ENCODE measurements at places on chromosomes 2 and 18.

DNA sequence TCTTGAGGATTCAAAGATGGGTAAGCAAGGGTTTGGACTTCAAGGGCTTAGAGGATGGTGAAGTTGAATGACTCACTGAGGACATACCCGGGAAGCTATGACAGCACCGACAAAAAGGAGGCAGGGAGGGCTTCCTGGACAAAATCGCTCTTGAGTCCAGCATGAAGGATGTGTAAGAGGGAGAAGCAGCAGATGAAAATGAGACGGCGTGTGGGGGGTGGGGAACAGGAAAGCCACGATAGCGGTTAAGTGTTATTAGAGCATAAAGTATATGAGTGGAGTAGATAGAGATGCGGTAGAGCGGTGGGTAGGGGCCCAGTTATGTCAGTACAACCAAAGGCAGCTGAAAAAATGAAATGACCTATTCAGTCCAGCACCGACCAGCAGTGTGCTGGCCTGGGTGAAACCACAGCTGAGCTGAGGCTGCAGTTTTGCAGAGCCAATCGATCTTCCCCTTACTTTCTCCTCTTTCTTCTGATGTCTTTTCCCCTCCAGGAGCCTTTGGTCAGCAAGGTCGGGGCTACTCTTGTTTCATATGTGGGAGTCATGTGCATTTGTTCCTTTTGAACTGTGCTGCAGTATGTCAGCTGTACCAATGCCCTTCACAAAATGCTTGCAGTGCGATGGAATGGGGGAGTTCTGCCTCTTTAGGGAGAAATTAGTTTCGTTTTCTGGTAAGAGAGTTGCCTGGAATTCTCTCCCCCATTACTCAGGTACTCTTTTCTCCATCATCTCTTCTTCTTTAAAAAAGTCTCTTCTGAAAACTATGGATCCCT, 2.0 kb upstream of the THUMPD2 start:
- DNase-seq = no peak

GRCh38 chr2:39243469-39244123, at the start of gene CDKL4:
Gene CDKL4 (minus strand): TSS chr2:39243970.
- no peak for DNase-seq

DNA sequence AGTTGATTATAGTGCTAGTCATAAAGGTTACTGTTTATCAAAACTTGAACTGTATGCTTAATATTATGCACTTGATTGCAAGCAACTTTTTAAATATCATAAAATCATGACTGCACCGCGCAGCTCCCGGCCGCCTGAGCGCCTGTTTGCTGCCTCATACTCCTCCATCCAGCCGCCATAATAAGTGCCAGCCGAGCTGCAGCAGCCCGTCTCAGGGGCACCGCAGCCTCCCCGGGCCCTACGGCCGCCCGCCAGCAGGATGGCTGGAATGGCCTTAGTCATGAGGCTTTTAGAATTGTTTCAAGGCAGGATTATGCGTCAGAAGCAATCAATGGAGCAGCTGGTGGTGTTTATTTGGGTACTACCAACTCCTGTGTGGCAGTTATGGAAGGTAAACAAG, 337.2 kb downstream of the PAX3 start:
- DNase-seq = no peak

- DNase-seq = no peak
Measured at GRCh38 chr2:160292225-160292624, 92.2 kb upstream of the ITGB6 start.

- no peak for DNase-seq
Measured at GRCh38 chr2:191245869-191246531, 796 bp downstream of the MYO1B start.

DNA sequence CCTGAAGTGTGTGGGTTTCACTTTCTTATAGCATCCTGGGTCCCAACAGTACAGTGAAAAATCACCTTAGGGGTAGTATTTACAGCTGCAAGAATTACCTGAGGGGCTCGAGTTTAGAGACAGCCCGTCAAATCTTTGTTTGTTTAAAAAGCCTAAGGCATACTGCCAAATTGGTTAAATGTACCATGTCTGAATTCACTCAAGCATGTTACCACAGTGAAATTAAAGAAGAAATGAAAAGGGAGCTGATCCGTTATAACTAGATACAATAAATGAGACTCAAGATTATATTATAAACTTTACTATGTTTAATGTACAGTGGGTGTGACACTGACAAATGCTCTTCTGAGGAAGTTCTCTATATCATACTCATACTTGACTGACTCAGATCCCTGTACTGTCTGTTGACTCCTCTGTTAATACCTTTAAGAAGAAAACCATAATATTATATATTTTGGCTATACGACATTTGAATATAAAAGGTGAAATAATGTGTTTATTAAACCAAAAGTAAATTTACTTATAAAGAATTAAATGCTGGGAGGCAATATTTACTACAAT, 107.3 kb downstream of the TMEFF2 start:
- no peak for DNase-seq

DNA sequence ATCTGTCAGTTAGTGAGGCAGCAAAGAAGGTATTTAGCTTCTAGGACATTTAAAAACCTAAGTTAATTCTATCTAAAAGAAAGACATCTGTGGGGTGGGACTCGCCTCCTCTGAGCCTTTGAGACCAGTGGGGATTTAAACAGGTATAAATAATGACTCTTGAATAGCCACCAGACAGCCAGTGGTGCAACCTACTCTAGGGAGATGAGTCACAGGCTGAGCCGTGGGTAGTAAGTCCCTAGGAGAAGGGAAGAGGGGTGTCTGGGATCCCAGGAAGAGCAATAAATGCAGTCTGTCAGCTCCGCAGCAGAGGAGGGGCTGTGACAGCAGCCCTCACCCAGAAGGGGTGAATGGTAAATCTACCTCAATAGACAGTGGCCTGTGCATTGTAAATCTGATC, 43.1 kb upstream of the GALNT3 start:
- no peak for DNase-seq

DNA sequence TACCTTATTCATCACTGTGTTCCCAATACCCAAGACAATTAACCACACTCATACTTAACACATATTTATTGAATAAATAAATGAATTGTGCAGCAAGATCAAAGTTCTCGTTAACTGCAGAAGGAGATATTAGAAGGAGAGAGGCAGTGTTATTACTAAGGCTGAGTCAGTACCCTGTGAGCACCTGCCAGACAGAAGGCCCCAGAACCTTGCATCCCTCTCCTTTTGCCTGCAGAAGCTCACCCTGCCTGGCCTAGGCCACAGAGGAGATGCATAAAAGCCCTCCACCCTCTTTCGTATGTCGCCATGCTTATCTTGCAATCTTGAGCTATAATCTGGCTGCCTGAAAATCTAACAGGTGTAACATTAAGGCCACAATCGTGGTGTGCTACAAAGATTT, 20.5 kb upstream of the RNF149 start:
- DNase-seq = no peak

DNA sequence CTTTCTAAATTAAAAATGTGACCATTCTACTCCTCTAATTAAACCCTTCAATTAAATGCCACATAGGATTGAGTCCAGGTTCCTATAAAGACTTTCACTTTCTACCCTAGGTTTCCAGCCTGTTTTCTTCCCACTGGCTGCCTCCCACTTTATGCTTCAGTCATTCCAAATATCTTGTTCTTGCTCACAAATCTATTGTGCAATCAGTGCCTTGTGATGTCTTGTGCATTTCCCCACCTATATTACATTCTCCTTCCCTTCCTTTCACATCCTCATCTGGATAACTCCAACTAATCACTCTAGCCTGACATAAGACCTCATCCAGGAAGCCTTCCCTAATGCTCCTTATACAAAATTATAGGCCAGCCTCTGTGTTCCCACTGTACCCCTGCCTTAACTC, 281.7 kb upstream of the LRATD1 start:
- no peak for DNase-seq

DNA sequence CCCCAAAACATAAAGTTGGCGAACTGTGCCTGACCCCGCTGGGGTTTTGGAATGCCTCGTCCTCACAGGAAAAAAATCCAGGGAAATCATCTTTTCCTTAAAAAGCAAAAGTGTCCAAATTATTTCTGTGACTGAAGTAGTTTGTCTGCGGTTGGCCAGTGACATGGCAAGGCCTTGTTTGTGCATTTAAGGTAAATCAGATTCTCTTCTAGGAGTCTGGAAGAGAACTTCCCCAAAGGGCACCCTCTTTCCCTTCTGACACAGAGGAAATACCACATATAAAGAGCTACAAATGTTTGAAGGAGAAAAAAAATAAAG, 737 bp upstream of the CYB5A start:
- DNase-seq = no peak

GRCh38 chr2:128271597-128271910, 47.1 kb downstream of the HS6ST1 start:
- no peak for DNase-seq

DNA sequence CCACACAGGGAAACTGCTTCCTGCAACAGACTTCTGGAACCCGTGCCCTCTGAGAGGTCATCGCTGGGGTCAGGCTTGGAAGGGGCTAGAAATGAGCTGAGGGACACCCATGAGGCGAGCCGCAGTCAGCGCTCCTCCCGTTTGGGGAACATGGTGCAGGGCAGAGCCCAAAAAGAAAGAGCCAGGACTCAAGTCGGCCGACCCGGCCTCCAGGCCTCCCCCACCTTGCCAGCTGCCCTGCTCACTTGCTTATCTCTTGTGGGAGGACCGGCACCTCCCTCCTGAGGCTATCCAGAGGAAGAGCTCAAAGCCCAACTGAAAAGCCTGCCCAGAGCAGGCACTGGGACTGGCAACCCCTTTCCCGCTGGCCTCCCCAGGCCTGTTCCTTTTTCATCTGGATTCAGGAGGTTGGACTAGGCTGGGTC, 43.6 kb downstream of the SCTR start:
- no peak for DNase-seq

DNA sequence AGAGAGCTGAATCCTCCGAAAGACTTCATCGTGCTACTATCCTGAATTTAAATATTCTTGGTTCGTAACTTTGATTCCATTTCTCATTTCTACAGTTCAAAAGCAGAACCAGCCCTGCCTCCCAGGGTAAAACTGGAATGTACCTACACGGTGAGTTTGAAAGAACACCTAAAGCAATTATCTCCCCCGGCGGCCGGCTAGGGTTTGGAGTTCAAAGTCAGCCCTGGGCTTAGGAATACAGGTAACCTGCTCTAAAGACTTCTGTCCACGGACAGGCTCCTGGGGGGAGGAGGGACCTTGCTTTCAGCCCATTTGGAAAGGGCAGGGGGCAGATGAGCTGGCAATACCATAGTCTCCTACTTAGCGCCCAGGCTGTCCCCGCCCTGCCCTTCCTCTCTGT, 32.3 kb downstream of the CYP27C1 start:
- no peak for DNase-seq

DNA sequence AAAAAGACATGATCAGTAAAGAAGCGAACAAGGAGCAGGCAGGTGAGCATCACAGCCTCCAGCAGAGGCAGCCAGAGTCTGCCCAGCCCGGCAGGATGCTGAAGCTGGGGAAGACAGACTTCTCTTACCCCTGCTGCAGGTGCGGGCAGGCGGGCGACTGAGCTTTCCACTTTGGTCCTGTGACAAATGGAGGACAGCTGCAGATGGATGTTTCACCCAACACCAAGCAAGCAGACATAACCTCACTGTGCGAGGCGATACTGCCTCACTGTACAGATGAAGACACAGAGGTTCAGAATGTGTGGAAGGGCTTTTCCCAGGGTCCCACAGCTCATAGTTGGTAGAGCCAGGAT, 251.0 kb downstream of the AFF3 start:
- DNase-seq = no peak

DNA sequence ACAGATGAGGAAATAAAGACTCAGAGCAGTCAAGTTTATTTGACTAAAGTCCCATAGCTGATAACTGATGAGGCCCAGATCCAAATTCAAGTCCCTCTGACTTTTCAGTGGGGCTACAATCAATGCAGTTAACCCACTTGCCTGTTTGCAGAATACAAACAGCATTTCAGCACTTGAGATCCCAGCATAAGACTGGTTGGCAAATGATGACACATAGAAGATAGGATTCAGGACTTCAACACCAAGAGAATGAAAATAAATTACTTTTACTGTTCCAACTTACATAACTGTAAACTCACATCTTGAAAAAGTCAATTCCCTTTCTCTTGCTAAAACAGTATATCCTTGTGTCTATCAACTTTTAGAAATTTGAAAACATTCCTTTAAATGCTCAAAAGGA, 61.2 kb downstream of the CCDC93 start:
- DNase-seq = no peak

DNA sequence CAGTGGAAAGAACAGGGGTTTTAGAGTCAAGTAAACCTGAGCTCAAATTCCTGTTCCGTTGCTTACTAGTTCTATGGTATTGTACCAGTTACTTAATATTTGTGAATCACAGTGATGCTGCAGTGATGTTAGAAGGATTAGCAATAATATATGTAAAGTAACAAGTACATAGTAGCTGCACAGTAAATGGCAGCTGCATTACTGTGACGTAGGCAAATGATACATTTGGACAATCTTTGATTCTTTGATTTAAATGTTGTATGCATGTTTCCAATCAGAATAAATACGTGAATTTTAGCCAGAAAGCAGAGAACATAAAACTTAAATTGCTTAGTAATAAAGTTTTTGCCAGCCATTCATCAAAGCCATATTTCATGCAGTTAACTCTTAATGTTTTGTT, 243.0 kb downstream of the ERBB4 start:
- DNase-seq = no peak

DNA sequence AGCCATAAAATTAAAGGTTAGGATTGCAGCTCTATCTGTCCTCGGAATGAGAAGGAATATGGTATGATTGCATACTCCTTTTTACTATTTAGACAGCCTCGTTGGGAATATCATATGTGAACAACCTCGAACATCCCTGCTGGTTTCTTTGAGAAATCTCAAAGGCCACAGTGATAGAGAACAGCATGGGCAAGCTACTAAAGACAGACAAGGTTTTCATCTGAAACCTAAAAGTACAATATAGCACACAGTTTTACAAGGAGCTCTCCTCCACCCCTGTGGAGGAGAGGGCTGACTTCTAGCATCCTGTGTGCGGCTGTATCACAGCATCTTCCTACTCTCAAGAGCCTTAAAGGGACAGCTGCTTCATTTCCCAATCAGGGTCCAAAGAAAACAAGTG, 104.3 kb downstream of the VWC2L start:
- no peak for DNase-seq

DNA sequence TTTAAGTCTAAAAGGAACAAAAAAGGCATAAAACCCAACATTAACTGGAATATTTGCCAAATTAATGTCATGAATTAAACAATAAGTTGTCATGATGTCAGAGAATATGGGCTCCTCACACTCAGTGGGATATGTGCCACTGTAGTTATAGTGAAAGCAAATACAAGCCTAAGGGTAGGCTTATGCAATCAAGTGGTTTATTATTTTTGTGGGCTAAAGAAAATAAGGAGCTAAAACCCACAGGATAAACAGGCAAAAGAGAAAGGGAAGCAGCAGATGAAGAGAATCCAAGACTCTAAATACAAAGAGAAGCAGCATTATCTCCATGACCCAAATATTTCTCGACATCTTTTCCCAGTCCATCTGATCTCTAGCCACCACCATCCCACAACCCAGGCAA, 17.5 kb downstream of the YWHAQ start:
- DNase-seq = no peak

DNA sequence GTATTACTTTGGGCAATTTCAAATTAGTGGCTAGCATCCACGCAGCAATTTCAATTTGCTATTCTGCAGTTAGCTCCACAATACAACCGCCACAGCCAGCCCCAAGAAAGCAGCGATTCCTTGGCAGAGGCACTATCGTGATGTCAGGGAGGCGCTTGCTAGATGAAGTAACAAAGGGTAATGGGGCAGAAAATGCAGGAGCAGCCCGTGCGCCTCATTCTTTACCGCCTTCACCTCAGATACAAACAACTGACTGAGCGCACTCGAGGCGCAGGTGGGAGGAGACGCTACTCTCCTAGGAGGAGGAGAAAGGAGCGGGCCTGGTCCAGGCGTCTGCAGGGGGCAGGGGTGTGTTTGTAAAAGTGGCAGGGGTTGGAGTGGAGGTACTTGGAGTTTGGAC, 76.9 kb upstream of the ASB18 start:
- DNase-seq = no peak
